ENCODE measurements at places on chromosomes 2 and 18. TPM values are rescaled to one million over a fixed set of nuclear protein-coding genes. Genes with fewer than 3 reads are reported as not detected.

GRCh38 chr2:134275058-134275862 lies 21.4 kb downstream of the MGAT5 start:
- DNase-seq, result no peak
- H3K27me3 ChIP-seq, result no peaks in the 10 kb centered on the region
- no peak overlapping the region for H3K4me3 ChIP-seq
- H3K27ac ChIP-seq, result no peak overlapping the region

DNA sequence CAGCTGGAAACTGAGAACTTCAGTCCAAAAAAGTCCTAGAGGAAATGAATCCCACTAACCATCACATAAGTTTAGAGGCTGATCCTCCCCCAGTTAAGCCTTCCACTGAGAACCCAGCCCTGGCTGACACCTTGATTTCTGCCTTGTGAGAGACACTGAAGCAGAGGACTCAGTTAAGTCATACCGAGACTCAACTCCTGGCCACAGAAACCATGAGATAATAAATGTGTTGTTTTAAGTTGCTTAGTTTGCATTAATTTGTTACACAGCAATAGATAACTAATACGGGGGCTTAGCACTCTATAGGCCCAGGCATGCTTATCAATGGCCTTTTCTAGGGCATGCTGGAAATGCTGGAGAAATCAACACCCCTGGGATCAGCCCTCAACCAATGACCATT lies 3.4 kb upstream of the ADD2 start:
- H3K4me1 ChIP-seq, result peaks cover 13% of the 10 kb centered on the region
- H3K27me3 ChIP-seq, result peaks cover 8% of the 10 kb centered on the region
- H3K36me3 ChIP-seq, result no peaks in the 10 kb centered on the region
- no peak for DNase-seq

GRCh38 chr2:56267415-56267788 lies 83.6 kb downstream of the CCDC85A start:
- H3K27ac ChIP-seq, result no peak overlapping the region
- no peaks in the 10 kb centered on the region for H3K27me3 ChIP-seq
- DNase-seq, result no peak
- no peaks in the 10 kb centered on the region for H3K36me3 ChIP-seq
- no peak overlapping the region for H3K4me3 ChIP-seq

The SERPINB10 gene
- 4.6 TPM for total RNA-seq

The CD226 gene
- total RNA-seq, result 4.4 TPM

Measured in liver (tissue), 10 donors.